DMS 273 treated with DMSO at 0.1 percent for 48 hours (cell line): ENCODE measurements at places on chromosomes 12 and 14.

DNA sequence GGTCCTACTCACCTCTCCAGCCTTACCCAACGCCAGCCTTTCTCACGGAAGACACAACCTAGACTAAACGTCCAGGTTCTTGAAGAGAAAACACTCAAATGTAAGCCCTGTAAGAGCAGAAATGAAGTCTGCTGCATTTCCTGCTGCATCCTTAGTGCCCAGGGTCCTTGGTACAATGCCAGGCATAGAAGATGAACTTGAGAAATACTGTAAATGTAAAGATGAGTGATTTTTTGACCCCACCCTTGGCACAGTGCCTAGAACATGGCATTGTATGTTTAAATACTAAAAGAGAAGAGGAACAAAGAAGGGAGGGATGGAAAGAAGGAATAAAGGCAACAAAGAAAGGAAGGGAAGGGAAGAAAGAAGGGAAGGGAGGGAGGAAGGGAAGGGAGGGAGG is 514.6 kb downstream of the MED13L start:
- no peak for DNase-seq

DNA sequence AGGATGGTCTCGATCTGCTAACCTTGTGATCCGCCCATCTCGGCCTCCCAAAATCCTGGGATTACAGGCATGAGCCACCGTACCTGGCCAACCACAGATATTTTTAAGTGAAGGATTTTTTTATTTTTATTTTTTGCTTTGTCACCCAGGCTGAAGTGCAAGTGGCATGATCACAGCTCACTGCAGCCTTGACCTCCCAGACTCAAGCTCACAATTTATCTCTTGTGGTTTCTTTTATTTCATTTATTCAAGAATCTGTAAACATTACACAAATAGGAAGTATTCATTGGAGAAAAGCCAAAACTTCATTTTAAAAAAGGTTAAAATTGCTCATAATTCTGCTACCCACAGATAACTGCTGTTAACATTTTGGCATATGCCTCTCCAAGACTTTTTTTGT is 13.3 kb downstream of the MOAP1 start:
- DNase-seq = no peak

DNA sequence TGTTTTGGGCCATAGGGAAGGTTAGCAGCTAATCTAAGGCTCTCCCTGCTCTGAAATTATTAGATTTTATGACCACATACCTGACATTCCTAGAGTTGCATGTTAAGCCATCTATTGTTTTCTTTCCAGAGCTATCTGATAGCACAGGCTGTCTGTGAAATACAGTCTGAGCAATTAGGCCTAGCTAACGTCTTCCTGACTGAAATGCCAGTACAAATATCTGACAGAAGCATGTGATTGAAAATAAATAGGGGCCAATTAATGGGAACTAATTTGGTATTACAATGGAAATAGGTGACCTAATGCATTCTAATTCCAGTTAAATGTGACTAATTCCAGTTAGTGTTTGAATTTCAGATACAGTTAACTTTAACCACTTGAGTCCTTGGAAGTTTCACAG is 115.2 kb downstream of the C12orf75 start:
- no peak for DNase-seq

GRCh38 chr14:72876710-72877063 is 17.2 kb downstream of the DPF3 start:
- DNase-seq = no peak

GRCh38 chr14:38311655-38312054 is 55.8 kb upstream of the CLEC14A start:
- no peak for DNase-seq

GRCh38 chr14:37602605-37603453 is 7.4 kb downstream of the TTC6 start:
- DNase-seq = no peak

GRCh38 chr12:69243099-69244084 is 4.0 kb downstream of the CPSF6 start:
- no peak for DNase-seq

DNA sequence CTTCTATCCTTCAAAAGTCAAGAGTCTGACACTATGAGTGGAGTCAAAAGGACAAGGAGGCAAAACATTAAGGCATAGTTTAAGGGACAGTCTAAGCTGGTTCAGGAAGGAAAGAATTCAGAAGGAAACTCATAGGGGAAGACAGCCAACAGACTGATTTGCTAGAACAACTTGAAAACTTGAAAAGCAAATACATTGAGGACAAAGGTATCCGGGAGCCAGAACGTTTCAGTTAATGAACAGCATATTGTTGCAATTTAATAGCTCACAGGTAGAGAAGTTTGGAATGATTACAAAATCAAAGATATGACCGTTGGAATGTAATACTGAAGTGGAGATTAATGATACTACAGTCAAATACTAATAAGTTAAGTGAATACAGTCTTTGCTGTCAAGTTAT is 312.8 kb upstream of the RPL10L start:
- DNase-seq = no peak

GRCh38 chr12:83619973-83620372 is 933.3 kb downstream of the TMTC2 start:
- no peak for DNase-seq

DNA sequence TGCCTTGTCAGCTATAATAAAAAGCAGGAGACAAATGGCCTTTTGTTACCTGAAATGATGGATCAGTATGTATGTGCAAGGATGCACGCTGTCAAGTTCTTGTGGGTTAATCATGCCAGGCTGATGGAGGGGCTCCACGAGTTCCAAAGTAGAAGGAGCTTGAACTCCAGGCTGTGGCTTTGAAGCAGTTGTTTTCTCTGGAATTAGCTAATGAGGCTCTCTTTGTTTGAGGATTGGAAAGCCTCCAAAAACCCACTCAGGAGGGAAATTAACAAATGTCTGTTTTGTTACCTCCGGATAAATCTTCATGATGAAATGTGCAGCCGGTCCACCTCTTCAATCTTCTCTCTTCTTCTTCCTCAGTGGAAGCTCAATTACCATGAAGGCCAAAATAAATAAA is 605.5 kb downstream of the DIO2 start:
- DNase-seq = no peak

DNA sequence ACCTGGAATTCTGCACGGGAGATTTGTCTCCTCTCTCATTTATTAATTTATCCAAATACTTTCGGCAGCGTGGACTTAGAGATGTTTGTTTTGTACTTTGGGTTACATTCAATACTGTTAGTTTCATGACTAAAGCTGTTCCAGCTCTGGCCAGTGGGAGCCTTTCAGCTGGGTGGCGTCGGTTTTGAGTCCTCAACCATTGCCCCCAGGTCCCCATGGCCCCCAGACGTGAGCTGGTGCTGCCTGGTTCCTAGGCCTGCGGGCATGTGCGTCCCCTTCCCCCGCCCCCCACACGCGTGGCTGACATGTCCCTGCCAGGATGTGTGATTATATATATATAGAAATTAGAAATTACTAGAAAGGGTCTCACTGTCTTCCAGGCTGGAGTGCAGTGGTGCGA is 48.2 kb downstream of the KIF26A start:
- DNase-seq = no peak

GRCh38 chr14:105095236-105095805 is 30.1 kb upstream of the GPR132 start:
- no peak for DNase-seq

DNA sequence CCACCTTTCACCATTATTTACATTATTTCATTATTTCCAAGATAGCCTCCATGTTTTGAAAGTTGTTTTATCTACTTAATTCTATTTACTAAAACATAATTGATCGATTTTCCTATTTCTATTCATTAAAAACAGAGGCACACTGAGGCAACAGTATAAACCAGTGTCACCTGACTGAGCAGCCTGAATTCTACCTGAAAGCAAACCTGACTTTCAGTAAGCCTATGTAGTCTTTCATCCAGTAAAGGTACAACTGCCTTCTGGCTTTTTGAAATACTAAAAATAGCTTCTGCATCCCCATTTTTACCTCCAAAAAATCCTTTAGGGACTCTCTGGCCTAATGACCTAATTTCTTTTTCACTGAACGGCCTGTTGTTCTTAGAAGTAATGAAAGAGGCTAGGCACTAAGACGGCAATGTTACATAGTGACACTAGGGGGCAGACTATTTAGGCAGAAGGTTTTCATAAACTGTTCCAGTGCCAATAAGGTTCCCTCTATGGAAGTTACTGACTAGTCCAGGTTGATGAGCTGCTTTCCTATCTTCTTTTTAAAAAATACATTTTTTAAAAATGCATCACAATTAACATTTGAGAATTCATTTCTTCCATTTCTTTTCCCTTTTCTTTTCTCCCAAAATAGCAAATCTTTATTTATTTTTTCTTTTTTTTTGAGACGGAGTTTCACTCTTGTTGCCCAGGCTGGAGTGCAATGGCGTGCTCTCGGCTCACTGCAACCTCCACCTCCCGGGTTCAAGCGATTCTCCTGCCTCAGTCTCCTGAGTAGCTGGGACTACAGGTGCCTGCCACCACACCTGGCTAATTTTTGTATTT is 17.5 kb downstream of the ANAPC5 start:
- DNase-seq = peak; percentile 56

GRCh38 chr12:112121780-112122565 is 3.4 kb upstream of the TRAFD1 start:
- peak; percentile 78 for DNase-seq

DNA sequence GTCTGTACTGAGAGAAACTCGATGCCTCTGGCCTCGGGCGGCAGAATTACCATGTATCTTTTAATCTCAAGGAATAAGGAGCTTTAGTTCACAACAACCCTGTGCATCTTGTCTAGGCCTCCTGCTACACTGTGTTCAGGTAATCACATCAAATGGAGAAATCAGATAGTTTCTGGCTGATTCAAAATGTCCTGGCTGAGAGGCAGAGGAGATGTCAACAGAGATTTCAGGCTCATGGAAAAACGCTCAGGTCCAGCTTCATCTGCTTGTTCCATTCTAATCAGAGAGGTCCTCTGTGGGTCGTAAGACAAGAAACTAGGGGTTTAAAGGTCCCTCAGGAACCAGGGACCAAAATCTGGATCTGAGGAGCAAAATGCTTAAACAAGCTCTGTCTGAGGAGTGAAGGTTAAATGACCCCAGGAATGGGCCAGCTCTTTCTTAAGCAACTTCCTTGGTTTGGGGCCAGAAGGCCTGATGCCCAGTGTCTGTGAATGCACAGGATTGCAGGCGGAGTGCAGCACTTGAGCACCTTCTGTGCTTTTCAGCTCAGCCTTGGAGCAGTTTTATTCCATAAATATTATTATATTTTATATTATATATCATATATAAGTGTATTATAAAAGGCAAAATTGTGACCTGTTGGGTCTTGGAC is 170.2 kb upstream of the PRICKLE1 start:
- no peak for DNase-seq

DNA sequence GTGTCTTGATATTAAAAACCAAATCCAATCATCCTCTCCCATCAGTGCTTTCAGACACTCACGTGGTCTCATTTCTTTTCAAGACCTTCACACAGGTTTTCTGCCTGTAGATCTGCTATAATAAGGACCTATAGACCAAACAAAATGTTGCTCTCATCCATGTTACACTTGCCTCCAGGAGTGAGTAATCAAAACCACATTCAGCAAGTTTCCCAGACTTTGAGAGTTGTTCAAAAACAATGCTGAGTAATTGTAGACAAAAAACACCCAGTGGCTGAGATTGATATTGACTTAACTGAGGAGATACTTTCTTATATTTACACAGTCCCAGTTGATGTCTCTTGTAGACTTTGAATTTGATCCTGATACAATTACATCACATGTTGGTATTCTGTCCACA is 383.1 kb downstream of the TMEM132D start:
- DNase-seq = no peak

DNA sequence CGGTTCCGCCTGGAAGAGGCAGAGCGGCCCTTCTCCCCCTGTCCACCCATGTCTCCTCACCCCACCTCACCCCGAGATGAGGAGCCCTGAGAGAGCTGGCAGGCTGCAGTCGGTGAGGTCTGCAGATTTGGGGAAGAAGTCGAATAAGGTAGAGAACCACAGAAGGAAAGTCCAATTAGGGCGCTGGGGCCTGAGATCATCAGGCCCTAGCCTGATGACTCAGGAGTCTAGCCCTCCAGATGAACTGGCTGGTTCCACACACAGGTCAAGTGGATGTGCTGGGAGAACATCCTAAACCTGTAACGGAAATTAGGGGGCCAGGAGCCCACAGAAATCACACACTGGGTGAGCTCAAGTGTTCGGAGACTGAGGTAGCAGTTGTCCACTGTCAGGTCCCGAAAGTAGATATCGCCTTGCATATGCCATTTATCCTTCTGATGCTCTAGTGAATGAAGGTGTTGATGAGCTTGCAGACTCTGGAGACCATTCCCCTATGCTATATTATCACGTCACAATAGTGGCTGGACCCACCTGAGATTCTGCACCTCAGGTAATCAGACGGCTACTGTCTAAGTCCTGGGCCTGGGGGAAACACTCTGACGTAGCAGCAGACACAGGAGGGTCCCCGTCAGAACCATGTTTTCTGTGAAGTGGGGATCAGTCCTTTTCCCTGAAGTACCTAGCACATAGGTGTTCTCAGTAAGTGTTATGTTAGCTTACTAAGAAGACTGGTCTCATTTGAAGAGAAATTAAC is 886 bp upstream of the METTL17 start:
- no peak for DNase-seq

DNA sequence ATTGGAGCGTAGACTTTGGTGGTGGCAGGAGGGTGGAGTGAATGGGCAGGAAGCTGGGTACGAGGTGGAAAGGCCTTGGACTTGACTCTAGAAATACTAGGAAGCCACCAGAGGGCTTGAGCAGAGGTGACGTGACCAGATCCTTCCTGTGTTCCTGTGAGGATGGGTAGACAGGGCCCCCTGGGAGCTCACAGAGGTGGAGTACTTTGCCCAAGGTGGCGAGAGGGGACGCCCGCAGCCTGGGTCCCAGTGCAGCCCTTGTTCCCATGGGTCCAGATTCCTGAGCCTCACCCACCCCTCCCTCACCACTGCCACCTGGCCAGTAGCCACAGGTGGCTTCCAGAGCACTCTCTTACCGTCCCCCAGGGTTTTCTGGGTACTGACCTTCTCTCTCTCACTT is 89.8 kb downstream of the KIF26A start:
- no peak for DNase-seq

DNA sequence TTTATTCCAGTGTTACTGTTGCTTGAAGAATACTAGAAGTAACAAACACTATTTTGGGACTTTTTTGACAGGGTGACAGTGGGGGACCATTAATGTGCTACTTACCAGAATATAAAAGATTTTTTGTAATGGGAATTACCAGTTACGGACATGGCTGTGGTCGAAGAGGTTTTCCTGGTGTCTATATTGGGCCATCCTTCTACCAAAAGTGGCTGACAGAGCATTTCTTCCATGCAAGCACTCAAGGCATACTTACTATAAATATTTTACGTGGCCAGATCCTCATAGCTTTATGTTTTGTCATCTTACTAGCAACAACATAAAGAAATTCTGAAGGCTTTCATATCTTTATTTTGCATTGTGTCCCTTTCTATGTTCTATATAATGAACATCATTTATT is 44.5 kb downstream of the TMPRSS12 start:
- DNase-seq = no peak

DNA sequence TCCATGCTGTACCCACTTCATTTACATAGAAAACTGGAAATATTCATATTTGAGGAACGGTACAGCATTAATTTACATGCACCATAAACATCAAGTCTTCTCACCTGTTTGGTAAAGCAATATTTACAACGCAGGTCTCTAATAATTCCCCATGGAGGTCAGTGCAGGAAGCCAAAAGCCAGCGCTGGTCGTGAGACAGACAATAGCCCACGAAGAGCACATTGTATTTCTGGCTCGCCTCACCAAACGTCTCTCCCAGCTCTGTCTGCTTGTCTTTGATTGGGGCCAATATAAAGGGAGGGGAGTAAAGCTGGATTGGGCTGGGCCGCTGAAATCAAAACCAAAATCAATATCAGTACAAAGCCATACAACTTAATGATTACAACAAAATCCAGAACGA is 302.1 kb downstream of the MED13L start:
- DNase-seq = no peak

GRCh38 chr14:93753647-93754046 is 34.6 kb downstream of the PRIMA1 start:
- DNase-seq = no peak
